GM12891 (cell line): ENCODE measurements at places on chromosomes 6 and 20.

DNA sequence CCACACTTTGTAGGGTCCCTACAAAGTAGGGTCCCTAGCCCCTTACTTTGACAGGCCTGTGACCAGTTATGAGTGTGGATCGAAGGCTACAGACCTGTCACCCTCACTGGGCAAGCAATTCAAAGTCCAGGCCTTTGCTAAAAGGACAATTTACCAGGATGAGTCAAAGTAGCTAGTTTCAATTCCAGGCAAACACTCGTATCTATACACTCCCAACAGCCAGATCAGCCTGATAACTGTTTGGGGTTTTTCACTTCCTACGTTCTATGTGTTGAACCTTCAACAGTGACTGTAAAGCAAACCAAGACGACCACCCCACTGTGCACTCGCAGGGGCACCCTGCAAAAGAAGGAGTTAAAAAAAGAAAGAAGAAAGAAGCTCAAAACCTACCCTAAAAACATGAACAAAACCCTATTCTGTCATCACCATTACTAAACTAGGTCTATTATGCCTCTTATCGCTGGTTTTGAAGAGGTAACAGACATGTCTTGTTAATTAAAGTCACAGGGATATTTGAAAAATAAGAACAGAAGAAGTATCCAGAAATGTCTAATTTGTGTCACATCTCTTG is 3.2 kb downstream of the GFOD1 start:
- DNase-seq, result no peak

DNA sequence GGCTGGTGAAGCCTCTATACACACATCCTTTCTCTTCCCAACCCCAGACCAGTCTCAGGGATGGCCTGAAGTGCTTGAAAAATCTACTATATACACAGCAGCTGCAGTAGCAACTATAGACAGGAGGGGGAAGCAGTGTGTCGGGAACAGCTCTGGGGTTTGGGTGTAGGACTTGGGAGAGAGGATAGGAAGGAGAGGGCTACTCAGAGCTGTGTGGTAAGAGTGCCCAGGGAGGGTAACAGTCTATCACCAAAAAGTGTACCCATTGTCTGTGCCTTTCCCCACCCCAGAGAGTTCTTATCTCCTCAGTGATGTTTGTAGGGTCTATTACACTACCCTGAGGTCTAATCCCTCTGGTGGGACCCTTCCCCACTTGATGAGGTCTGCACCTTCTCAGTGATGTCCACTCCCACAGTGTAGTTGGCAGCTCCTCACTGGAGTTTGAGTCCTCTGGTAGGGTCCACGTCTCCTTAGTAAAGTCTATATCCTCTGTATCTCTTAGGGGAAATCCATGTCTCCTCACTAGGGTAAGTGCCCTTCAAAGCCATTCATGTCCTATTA is 1.5 kb upstream of the GGT7 start:
- no peak for DNase-seq

DNA sequence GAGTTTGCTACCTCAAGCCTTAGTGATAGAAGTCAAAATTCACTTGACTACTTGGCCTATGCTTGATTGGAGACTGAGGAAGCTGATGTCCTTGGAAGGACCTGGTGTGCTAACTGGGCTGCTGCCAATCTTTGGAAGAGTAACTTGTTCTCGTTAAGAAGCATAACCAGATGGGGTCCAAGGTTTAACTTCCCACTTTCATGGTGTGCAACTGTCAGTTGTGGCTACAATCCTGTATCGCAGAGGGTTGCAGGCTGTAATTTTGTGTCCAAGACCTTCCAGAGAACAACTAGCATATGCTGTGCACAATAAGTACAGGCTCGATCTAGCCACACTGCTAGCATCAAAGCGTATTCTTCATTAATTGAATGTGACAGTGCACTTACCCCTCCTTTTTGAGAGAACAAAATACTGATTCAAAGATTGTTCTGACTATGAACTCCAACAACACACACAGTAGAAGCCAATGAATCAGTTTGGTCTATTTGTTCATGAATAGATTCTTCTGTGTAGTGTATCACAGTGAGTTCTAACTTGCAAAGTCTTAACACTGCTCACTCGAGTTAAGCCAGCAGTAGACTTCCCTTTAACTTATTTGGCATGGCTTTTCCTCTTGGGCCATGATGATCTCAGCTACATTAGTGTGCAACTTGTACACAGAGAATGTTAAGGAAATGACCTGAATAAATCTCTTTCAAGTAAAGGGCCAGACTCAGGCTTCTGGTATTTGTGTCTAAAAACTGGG is 15.8 kb upstream of the PLCB1 start:
- DNase-seq, result no peak

DNA sequence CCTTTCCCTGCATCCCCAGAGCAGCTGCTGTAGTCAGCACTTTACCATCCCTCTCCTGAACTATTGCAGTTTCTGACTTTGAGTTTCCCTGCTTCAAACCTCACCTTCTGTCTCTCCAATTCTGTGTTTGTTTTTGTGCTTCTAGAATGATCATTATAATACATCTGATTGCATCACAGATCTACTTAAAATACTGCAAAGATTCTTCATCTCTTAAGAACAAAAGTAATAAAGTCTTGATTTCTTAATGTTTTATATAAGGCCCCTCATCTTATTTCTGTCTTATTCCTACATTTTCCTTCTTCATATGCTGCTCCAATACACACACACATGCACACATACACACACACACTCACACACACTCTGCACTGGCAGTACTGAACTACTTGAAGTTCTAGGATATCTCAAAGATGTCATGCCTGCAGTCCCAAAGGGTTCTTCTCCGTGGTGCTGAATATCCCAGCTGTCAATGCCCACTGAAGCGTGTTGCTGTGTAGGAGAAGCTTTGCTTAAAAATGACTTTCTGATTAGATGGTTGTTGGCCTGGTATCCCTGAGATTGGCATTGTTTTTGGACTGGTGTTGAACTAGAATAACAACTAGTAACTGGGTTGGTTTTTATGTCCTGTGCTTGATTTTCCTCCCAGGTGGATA is 97.2 kb downstream of the MAP3K4 start:
- DNase-seq, result no peak

DNA sequence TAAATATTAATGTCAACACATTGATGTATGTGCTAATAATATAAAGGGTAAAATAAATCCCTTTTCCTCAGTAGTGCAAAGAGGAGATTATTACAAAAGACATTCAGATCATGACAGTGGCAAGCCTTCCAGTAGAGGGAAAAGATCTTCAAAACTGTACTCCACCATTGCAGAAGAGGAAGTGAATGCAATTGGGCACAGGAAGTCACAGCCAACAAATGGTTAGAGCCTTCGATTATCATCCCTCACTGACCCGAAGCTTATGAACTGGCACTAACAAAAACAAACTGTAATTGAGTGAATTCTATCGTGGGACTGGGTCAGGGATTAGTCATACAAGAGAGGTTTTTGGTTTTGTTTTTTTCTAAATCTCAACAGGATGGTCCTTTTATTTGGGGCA is 39.3 kb upstream of the SCGN start:
- no peak for DNase-seq

DNA sequence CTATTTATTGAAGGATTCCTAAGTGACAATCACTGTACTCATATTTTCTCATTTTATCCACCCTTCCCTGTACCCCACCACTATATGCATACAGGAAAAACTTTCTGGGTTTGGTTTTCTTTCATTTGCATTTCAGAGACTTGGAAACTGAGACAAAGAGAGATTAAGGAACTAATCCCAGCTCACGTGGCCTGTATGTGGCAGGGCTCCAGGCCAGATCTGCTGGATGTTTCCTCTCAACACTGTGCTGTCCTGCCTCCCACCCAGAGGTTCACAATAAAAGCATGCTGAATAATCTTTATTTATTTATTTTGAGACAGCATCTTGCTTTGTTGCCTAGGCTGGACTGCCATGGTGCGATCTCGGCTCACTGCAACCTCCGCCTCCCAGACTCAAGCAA is 50.2 kb downstream of the CEP162 start:
- DNase-seq, result no peak

DNA sequence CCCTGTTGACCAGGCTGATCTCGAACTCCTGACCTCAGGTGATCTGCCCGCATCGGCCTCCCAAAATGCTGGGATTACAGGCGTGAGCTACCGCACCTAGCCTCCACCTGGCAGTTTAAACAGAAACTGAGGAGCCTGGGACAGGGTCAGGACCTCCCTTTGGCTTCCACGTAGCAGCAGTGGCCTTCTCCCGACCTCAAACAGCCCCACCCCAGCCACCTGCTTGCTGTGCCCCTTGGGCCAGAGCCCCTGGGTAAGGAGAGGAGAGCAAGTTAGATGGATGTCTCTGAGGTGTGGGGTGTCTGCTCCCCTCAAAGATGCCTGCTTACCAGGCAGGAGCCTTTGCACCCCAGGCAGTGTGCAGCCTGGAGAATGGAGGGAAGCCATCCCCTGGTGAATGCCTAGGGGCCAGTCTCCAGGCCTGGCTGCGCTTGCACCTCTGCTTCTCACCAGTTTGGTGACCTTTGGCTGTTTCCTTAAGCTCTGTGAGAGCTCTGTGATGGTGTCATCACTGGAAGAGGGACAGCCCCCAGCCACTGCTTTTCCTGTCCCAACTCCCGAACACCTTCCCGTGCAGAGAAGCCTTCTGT is 42.1 kb upstream of the MDFI start:
- DNase-seq, result no peak

GRCh38 chr20:22374066-22374465 is 210.3 kb downstream of the FOXA2 start:
- no peak for DNase-seq

- DNase-seq, result no peak
Observed at GRCh38 chr6:93177438-93177837, 241.9 kb downstream of the EPHA7 start.

DNA sequence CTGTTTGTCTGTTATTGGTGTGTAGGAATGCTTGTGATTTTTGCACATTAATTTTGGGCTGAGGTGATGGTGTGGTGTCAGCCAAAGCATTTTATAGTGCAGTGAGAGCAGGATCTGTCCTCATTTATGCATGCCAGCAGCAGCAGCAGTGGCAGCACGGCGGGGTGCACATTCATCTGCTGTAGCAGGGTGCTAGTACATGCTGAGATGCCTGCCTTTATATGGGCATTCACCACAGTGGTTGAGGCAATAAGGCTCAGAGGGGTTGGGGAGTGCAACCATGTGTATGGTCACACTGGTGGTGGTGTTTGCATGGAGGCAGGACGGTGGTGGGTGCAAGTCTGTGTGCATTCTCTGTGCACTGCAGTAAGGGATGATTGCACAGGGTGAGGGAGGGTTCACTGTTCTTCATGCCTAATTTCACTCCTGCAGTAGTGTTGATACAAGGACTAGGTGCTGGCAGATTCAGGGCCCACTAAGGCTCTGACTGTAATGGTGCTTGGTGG is 129.3 kb upstream of the SYNCRIP start:
- no peak for DNase-seq

DNA sequence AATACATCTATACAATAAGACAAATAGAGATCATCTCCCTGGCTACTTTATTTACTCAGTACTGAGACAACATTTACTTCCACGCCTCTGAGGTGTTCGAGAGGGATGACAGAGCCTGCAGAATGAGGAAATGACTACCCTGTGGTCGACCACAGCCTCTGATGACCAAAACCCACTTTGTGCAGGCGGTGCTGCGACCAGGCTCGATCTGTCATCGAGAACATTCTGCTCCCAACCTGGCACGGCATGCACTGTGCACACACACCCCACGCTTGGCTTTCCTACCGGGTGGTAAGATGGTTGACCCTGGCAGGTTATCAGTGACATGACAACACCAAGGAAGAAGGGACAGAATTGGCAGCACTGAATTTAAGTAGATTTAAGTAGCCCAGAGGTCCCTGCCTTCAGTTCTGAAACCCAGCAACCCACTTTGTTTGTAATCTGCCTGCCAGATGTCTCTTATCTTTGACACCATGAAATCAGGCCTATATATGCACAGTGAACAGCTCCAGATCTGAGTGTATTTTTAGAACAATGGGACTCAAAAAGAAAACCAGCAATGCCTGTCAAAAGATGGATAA is 42.6 kb downstream of the TTI1 start:
- peak; percentile 68 for DNase-seq

DNA sequence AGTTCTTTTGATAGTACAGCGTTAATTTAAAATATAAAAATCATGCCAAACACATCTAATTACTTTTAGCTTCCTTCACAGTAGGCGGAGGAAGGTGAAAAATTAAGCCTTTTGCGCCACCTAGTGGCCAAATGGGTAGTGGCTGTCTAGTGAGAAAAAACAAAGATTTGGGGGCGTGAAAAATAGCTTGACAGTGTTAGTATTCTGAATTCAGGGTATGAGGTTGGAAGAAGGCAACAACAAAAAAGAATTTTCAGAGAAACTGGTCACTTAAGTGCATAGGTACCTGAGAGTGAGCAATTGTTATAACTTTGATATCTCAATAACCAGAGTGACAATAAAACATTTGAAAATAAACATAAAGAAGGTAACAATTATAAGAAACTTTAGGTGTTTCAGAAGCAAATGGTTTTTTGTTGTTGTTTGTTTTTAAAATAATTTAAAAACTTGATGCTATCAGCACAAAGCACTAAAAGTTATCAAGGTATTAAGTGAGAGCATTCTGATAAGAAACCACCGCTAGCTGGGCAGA is 14.3 kb downstream of the PSMB9 start:
- no peak for DNase-seq

DNA sequence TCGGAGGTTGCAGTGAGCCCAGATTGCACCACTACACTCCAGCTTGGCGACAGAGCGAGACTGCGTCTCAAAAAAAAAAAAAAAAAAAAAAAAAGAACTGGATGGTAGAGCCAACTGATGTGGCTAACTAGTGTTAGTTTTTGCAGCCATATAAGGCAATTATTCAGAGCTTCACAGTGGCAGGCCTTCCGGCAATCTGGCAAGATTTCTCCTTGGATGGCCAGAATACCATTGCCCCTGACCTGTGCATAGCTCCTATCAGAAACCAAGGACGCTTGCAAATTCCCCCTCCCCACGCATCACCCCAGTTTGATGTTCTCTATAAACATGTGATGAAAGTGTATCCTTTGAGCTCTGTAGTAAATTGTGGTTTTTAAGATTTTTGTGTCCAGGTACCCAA is 127.0 kb downstream of the RNF144B start:
- no peak for DNase-seq

- no peak for DNase-seq
Observed at GRCh38 chr6:44831002-44831610, 443.6 kb downstream of the CDC5L start.

- DNase-seq, result no peak
Observed at GRCh38 chr6:124770784-124771183, 191.5 kb upstream of the RNF217 start.

- no peak for DNase-seq
Observed at GRCh38 chr6:84547341-84547801, 217.0 kb downstream of the TBX18 start.

- no peak for DNase-seq
Observed at GRCh38 chr20:37020636-37021035, 69.1 kb upstream of the SAMHD1 start.

- no peak for DNase-seq
Observed at GRCh38 chr6:84618836-84619235, 145.6 kb downstream of the TBX18 start.

DNA sequence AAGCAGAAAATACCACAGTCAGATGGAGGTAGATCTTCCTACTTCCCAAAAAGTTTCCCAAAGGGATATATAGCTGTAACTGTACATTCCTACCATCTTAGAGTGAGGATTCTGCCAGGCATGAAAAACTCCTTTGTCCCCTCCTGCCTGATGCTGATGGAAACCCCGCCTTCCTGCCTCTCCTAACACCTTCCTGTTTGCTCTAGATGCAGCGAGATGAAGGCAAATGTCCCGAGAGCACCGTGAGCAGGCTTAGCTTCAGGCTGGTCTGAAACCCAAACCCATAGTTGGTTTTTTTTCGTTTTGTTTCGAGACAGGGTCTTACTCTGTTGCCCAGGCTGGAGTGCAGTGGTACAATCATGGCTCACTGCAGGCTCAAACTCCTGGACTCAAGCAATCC is 55.6 kb downstream of the MYB start:
- DNase-seq, result no peak

- no peak for DNase-seq
Observed at GRCh38 chr6:161238500-161238899, 35.4 kb downstream of the AGPAT4 start.
